ENCODE measurements at places on chromosomes 16 and 17.
A peak's percentile ranks its signal among the peaks of the same experiment; 100 is the strongest.

DNA sequence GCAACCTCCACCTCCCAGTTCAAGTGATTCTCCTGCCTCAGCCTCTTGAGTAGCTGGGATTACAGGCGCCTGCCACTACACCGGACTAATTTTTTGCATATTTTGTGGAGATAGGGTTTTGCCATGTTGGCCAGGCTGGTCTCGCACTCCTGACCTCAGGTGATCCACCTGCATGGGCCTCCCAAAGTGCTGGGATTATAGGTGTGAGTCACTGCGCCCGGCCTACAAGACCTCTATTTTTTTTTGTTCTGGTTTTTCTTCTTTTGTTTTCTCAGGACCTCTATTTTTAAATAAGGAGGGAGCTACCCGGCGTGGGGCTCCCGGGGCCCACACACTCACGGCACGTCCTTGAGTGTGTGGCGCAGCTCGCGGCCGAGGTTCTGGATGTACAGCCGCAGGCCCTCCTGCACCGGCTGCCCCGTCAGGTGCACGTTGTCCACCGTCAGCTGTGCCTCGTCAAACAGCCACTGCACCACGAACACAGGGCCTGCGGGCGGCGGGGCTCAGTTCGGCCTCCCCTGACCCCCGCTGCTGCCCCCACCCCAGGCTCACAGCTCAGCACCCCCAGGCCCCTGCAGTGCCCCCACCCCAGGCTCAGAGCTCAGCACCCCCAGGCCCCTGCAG, 5.8 kb downstream of the NOTUM start:
- DNase-seq = no peak

- DNase-seq = no peak
Measured at GRCh38 chr17:28864991-28865849, 10.4 kb downstream of the ERAL1 start.

GRCh38 chr17:35965272-35965671, 16.0 kb downstream of the CCL16 start:
- DNase-seq = no peak

GRCh38 chr17:67675481-67675880, 42.3 kb upstream of the NOL11 start:
- no peak for DNase-seq

GRCh38 chr17:50949128-50949988, 83.2 kb upstream of the TOB1 start:
- DNase-seq = no peak

DNA sequence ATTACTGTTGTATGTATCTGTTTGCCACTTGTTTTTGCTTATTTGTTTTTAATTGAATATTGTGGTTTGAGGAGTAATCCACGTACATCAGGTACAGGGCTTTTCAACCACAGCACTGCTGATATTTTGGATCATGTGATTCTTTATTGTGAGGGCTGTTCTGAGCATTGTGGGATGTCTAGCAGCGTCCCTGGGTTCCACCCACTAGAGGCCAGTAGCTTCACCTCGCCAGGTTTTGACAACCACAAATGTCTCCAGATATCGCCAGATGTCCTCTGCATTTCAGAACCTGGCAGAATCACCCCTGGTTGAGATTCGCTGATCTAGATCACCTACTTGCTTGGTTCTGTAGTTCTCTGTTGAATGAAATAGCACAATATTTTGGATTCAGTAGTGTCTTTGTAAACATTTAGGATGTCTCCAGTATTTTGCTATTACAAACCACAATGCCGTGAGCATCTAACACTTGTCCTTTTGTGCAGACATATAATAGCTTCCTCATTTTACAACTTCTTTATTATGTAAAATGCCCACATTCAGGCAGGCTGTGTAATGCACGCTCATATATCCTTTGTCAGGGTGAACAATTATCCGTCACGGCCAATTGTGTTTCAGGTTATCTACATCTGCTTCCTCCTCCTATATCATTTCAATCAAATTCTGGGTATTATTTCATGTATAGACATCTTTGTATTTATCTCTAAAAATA, 380.3 kb downstream of the SNX29 start:
- no peak for DNase-seq

- no peak for DNase-seq
Measured at GRCh38 chr16:86252596-86252995, 257.7 kb upstream of the FOXF1 start.

- DNase-seq = no peak
Measured at GRCh38 chr16:83247767-83248372, 559.9 kb upstream of the HSBP1 start.

- DNase-seq = peak; percentile 31
Measured at GRCh38 chr17:40427002-40427491, 9.4 kb upstream of the TOP2A start.

DNA sequence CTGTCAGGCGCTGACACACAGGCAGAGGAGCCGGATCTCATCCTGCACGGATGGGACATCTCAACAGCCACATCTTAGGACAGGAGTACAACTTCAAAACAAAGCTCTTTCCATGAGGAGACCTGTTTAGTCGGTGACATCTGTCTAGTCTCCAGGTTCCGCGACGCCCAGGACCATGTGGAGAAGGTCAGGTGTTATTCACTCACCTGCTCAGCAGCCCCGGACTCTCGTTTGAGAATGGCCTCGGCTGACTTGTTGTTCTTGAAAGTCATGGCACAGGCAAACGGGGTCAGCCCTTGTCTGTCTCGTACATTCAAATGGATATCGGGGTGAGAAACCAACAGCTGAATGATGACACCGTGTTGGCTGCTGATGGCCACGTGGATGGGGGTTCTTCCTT, 35.7 kb downstream of the CYB5D2 start:
- DNase-seq = no peak

- peak; percentile 90 for DNase-seq
Measured at GRCh38 chr17:82418001-82418986, at the start of the genes HEXD and OGFOD3. HEXD (plus strand) TSS chr17:82418347; CDS start chr17:82419800, 1,453 bp downstream. OGFOD3 (minus strand) TSS chr17:82418586; CDS start chr17:82418485, 101 bp downstream.

DNA sequence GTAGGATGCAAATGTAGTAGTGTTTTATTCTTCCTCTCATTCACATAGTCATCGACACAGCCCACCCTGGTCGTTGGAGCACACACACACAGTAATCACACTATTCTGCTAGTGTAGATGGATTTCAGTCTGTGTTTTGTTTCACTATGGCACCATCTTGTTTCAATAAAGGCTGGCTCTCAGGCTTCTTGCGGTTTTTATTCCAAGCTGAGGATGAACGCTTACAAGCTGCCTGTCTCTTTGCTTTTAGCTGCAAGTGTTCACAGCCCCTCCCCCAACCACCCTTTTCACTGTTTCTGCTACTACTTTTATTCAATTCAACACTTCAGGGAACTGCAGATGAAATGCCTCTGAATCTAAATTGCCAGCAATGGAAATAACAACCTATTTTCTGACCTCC, 140.9 kb upstream of the PMFBP1 start:
- DNase-seq = no peak

DNA sequence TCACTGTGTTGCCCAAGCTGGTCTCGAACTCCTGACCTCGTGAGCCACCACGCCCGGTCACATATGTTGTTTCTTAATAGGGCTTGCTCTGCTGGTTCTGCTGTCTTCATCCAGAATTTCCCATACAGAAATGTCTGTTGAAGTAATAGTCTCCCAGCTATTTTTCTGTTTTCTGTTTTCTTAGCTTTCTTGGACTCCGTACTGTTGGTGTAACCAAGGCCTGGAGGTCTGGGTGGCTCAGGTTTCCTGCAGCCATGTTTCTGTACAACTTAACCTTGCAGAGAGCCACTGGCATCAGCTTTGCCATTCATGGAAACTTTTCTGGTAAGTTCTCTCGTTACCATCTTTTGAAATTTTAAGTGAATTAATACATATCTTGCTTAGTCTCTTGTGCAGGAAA, 2.8 kb downstream of the SF3B3 start:
- no peak for DNase-seq

DNA sequence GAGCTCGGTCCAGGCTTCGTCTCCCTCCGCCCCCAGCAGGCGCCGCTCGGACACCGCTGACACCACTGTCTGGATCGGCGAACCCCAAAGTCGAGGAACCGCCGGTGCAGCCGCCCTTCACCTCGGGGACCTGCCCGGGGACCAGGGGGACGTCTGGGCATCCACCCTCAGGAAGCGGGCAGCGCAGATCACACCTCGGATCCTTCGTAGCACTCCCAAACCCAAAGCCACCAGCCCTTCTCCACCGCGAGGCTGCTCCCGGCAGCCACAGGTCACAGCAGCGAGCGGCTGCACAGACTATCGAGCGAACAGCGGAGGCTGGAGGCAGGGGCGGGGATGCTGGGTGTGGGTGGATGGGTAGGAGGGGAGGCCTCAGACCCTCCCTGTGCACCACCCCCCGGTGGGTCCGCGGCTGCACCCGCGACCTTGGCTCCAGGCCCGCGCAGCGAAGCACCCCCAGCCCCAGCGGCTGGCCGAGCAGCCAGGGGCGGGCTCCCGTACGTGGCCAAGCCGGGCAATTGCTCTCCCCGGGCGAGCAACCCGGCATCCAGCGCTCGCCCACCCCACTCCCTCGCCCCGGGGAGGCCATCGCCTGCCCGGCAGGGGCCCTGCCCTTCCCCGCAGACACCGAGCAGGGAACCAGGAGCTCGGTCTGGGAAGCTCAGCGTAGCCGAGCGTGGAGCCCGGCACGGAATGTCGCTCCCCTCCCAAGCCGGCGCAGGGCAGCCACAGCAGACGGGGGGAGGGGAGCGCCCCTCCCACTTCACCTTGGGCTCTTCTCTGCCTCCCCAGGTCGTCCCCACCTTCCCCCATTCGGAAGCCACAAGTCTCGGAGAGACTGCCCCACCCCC, 1.0 kb downstream of the SDK2 start:
- no peak for DNase-seq

DNA sequence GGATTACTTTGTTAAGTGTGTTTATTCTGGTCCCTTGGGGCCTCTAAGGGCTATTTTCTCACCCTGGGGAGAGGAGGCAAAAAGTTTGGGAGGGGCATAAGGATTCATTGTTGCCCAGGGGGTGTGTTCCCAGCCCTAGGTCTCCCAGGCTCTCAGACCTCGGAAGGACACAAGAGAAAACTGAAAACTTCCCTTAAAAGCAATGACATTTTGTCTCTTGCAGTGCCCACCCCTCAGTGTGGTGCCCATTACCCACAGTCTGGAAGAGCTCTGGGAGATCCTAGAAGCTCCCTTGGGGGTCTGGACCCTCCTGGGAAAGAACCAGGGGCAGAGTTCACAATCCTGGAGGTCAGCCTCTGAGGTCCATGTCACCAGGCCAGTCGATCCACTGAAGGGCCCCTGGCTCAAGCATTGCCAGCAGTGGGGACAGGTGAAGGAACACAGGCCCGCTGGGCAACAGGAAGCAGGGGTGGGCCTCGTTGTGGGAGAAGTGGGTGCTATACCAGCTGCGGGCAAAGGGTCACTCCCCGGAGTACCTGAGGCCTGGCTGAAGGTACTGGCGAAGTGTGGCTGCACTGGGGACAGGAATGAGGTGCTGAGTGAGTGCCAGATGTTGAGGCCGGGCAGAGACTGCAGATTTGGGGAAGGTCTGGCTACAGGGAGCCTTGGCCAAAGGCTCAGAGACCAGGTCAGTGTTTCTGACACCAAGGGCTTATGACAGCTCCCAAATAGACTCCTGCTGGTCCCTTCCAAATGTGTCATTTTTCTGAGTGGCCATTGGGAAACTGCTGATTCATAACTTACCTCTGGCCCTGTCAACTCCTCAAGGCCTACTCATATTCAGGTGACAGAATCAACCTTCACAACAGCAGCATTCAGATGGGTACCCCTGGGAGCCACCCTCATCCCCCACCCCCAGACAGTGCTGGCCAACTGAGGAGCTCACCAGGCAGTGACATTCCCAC, 4.6 kb upstream of the ZNF747 start:
- DNase-seq = no peak

DNA sequence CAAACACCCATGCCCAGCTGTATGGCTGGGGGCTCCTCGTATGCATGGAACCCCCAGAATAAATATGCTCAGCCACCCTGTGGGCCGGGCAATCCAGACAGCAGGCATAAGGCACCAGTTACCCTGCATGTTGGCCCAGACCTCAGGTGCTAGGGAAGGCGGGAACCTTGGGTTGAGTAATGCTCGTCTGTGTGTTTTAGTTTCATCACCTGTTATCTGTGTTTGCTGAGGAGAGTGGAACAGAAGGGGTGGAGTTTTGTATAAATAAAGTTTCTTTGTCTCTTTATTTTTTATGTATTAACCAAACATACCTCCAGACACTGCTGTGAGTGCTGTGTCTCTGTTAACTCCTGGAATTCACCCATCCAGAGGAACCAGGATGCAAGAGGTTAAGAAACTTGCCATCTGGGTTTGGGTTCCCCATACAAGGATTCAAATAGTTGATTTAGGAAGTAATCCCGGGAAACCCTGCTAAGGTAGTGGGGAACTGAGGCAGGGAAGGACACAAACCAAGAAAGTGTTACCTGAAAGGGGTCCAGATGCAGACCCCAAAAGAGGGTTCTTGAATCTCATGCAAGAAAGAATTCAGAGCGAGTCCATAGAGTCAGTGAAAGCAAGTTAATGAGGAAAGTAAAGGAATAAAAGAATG, 37.4 kb upstream of the IL21R start:
- DNase-seq = no peak

- no peak for DNase-seq
Measured at GRCh38 chr17:82164853-82165252, 47.8 kb downstream of the CCDC57 start.

DNA sequence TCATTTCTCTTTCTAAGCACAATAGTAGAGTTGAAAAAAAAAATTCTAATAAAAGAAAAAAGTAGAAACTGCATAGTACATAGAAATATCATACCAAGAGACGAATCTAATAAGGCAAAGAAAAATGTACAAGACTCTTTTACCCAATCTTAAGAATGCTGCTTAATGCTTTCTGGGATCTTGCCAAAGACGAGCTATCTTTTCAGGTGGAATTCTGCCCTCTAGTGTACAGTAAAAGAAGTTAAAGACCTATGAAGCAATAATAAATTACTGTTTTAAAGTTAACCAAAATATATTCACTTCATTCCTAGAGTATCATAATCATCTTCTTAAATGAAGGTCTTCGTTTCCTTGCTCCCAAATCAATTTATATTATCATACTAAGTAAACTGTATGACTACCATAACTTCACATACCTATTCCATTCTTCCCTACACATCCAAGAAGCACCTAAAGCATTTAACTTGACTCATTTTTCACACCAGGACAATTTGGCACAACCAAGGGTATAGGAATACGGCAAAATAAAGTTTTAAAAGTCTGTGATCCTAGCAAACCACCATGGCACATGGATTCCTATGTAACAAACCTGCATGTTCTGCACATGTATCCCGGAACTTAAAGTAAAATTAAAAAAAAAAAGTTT, 47.7 kb downstream of the CFDP1 start:
- no peak for DNase-seq

DNA sequence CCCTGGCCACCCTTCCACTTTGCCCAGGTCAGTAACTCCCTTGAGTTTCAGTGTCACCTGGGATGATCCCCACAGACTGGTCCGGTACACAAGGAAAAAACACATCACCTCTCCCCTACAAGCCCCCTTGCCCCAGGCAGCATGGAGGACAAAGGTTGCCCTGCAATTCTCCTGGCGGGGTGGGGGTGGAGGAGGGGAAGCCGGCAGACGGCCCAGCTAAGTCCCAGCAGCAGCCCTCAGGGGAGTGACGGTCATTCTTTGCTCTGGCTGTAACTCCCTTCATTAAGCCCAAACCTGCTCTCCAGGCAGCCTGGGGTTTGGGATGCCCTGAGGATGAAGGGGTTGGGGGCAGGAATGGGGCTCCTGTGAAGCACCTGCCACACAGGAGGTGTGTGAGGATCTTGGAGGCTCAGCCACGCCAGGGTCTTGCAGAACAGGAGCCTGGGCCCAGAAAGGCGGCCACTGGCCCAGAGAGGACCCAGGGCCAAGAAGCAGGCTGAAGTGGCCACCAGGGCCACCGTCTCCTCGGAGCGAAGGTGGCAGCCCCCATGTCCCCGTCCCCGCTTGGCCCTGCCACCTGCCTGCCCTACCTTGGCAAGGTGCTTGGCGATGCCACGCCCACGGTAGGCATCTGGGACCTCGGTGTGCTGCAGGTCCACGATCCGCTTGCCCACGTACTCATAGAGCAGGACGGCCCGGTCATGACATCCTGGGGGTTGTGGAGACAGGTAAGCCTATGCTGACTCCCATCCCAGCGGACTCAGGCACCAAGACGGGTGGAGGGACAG, 9.5 kb downstream of the NATD1 start:
- DNase-seq = no peak

Measured in tibial artery (tissue), 4 donors.